ENCODE measurements at places on chromosomes 7 and 10.

GRCh38 chr7:1012004-1012715 is 29.2 kb downstream of the CYP2W1 start:
- DNase-seq, result no peak

- no peak for DNase-seq
Measured at GRCh38 chr7:22426463-22427094, 69.6 kb upstream of the RAPGEF5 start.

- DNase-seq, result no peak
Measured at GRCh38 chr10:54559498-54559897, 241.5 kb downstream of the PCDH15 start.

GRCh38 chr10:25725917-25726716 is 207.9 kb upstream of the MYO3A start:
- no peak for DNase-seq

- no peak for DNase-seq
Measured at GRCh38 chr7:38873433-38873832, 35.6 kb downstream of the VPS41 start.

GRCh38 chr10:127523476-127523875 is 25.6 kb upstream of the NPS start:
- DNase-seq, result no peak

DNA sequence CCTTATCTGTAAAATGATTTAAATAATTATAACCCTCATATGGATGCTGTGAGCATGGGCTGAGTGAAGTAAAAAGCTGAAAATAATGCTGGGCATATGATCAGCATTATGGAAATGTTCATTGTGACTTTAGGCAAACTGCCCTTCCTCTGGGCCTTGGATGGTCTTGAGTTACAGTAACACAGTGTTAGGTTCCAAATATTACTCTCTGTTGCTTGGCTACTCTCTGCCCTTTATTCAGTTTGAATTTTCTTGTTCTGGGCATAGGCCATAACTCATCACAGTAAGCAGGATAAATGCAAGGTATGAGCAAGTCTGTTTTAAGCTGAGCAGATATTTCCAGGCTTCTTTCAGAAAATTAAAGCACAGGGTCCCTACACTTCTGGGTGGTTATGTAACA is 868.0 kb downstream of the KCNMA1 start:
- DNase-seq, result no peak

- DNase-seq, result no peak
Measured at GRCh38 chr7:121214657-121215056, 114.1 kb upstream of the WNT16 start.

- DNase-seq, result no peak
Measured at GRCh38 chr10:130138479-130138866, 2.3 kb downstream of the GLRX3 start.

DNA sequence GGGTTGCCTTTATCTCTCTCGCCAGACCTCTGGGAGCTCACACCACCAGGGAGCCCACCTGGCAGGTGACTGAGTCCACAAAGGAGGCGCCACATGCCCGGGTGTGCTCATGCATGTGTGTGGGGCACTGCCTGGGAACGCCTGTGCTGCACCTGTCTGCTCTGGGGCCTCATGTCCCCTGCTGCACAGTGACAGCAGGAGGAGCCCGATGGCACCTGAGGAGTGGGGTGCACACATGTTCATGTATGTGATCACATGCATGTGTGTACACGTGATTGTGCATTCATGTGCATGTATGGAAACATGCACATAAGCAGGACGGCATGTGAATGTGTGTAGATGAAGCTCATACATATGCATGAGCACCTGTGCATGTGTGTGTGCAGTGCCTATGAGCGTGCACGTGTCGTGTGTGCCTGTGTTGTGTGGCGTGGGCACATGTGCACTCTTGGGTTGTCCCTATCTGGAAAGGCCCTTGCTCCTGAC is 22.0 kb downstream of the YKT6 start:
- DNase-seq, result no peak

GRCh38 chr7:106775552-106775936 is 89.5 kb upstream of the PIK3CG start:
- no peak for DNase-seq

- DNase-seq, result no peak
Measured at GRCh38 chr10:5284311-5285057, 80.3 kb upstream of the UCN3 start.
